ENCODE measurements at places on chromosomes 12 and 14.

GRCh38 chr14:48568688-48569087 lies 893.3 kb upstream of the MDGA2 start:
- DNase-seq: no peak

- DNase-seq: no peak
Observed at GRCh38 chr14:22202313-22202712, 386.7 kb downstream of the DAD1 start.

DNA sequence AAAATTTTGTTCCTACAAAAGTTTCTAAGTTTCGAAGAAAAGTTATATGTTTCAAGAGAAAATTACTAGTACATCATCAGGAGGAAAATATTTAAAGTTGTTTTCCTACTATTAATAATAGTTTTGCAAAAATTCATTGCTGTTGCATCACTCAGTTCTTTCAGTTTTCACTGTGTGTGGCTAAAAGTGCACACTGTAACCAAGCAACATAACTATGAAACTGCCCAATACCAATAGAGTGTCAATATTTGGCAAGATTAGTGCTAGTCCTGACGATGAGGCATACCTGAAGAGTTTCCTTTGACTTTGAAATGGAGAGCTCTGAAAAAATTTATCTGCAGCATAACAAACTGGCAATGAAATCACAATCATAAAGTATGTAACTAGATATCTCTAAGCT lies 194.3 kb downstream of the CPNE8 start:
- no peak for DNase-seq

DNA sequence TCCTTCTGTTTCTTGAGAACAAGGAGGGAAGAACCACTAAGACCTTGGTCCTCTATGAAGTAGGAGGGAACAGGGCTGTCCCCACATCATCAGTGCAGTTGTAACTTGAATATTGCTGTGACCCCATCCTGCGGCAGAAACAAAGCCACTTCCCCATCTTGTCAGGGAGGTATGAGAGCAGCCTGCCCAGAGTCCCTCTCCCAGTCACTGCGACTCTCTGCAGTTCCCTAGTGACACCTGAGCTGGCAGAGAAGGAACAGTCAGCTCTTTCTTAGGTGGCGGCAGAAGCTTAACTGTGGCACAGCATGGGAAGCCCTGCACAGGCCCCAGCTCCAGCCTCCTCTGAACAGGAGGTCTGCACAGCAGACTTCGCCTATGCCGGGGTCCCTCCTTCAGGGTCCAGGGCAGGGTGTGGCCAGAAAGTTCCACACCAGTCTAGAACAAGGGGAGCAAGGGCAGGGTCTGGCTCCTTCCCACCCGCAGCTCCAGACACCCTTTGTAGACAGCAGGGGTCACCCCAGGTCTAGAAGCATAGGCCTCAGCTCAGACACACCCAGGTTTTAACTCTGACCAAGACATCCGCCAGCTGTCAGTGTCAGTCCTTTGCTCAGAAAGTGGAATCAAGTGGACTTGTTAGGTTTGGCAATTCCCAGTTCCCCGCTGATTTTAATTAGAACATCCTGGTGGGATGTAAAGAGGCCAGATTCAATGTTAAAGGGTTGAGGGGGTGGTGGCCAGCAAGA lies 36.8 kb downstream of the DEGS2 start:
- no peak for DNase-seq

DNA sequence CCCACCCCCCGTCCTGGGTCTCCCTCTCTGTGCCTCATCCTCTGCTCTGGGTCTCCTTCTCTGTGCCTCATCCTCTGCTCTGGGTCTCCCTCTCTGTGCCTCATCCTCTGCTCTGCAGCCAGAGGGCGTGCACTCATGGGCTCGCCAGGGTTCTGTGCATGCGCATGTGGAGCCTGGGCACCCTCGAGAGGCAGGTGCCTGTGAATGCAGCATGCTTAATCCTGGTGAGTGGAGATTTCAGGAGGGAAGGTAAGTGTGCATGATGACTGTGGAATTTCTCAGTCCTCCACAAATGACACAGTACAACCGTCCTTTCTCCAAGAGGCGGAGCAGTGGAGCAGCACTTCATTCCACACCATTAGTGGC lies 65.2 kb downstream of the EP400 start:
- no peak for DNase-seq

GRCh38 chr14:77286576-77286975 lies 15.6 kb upstream of the NGB start:
- no peak for DNase-seq

DNA sequence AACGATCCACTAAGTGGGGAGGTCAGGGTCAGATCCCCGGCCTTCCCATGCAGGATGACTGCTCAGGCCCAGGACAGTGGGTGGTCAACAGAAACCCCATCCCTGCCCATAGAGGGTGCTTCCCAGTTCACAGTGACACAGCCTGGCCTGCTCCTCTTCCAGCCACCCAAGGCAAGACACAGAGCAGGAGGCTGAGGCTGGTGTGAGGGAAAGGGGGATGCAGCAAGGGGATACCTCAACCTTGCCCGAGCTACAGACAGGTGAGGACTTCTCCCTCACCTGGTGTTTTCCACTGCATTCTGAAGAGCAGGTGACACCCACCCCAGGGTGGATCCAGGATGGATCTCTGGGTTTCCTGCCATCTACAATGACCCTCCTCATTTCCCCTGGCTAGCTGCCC lies 106.7 kb downstream of the KIF26A start:
- DNase-seq: no peak

DNA sequence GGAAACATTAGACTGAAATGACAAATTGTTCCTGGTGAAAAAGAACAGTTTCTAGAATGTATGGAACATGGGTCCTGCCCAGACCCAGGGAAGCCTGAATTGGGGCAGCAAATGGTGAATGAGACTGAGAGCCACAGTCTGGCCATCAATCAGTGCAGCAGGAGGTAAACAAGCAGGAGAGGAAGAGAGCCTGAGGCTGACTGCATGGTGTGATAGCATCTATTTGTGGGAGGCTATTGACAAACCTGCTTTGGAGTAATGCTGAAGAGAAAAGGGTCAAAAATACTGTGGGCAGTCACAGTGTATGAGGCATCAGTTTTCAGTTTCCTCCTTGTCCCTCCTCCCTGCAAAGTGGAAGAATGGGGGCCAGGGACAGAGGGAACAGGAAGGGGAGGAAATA lies 136.8 kb downstream of the ANKS1B start:
- no peak for DNase-seq

- DNase-seq: no peak
Observed at GRCh38 chr12:73726881-73727280, 810.8 kb upstream of the ATXN7L3B start.

DNA sequence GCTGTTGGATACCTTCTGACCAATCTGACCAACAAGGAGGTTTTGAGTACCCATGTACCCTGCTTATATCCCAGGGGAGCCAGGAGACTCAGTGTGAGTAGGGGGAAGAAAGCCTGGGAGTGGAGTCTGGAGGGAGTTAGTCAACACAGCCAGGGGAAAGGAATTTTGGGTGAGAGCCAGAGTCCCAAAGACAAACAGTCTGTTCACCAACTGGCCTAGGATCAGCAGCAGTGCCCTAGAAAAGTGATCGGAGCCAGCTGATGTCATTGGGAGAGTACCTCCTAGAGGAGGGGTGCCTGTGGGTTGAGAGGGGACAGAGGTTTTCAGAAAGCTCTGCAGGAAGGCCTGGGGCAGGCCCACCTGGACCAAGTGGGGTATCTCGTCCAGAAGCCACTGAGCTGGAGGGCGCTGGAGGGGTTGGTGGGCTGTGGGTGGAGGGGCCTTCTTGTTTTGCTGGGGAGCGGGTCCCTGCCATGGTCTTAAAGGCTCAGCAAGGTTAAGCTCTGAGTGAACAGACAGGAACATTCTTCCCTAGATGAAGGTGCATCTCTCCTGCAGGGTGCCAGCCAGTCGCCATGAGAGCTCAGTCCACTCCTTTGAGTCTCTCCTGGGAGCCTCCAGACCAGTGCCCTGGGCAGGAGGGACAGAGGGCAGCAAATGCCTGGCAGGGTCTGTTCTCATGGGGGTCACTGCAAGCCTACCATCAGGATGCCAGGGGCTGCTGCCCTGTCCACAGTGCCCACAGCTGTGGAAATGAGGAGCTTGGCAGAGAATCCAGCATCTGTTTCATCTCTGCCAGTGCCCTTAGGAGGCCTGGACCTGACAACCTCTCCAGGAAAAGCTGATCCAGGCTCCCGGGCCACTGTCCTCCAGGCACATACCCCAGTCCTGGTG lies 63.6 kb downstream of the CHGA start:
- no peak for DNase-seq

GRCh38 chr14:87667659-87668058 lies 325.3 kb downstream of the GALC start:
- DNase-seq: no peak

- DNase-seq: no peak
Observed at GRCh38 chr12:24227551-24227950, 278.1 kb upstream of the SOX5 start.

GRCh38 chr12:101969-102878 lies 35.7 kb downstream of the IQSEC3 start:
- peak; percentile 57 for DNase-seq

DNA sequence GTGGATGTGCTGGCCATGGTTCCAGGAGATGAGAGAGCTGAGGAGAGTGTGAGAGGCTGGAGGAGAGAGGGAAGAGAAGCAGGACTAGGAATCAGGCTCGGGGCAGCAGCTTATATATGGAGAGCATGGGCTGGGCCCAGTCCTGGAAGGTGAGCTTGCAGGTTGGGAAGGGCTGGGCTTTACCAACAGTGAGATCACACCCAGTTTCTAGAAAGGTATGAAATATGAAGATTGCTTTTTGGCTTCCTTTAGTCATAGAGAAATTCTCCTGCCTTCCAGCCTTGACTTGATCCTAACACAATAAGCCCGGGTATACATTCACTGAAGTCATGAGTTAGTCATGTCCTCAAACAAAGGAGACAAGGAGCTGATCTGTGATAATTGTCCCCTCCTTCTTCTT lies at the start of gene KRT6A:
Gene KRT6A (minus strand): TSS at position 86 of the 400 bp plus-strand sequence. CDS start 69 bp downstream, at position 17.
- DNase-seq: no peak

DNA sequence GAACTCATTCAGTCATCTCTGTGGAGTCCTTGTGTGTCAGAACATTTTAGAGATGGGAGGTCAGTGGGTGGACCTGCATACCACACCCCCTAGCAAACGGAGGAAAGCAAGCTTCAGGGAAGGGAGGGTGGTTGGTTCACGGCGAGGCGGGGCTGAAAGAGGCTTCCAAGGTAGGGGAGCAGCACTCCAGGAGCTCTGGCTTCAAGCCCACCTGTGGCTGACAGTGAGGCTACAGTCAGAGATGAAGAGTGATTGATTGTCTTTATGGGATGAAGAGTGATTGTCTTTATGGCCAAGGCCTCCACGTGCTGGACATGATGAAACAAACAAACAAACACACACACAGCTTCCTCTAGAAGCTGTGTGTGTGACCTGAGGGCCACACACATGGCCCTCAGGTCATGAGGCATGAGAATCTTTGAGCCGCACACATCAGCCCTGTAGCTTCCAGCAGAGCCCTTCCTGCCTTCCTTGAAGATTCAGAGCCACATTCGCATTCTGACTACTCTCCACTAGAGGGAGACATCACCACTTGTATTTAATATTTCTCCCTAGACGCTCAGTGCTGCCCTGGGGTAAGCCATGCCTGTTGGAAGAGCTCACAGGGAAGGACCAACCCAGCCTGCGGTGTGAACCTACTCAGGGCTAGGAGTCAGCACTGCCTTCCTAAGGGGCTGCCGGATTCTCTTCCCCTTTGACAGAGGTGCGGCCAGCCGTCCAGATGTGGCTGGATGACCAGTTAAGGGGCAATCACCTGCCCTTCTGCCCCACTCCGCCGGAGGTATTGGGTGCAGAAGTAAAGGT lies 54.4 kb upstream of the KCNA1 start:
- peak; percentile 80 for DNase-seq

DNA sequence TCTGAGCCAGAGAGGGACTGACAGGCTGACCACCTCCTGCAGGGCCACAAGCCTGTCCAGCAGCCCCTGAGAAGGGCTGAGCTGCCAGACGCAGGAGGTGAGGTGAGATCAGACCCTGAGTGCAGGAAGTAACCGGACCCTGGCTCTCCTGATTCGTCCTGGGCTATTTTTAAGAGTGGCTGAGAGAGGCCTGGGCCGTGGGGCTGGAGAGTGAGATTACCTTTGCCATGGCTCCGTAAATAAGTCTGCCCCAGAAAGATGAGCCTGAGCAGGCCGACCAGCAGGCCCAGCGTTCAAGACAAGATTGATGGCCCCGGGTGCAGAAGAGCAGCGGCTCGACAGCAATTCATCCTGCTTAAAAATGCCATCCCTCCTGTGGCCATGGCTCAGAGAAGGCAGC lies 54.2 kb downstream of the SPTB start:
- DNase-seq: no peak

- DNase-seq: no peak
Observed at GRCh38 chr14:79745046-79745445, 466.3 kb downstream of the DIO2 start.

GRCh38 chr12:67590149-67590790 lies 58.3 kb upstream of the DYRK2 start:
- no peak for DNase-seq

- no peak for DNase-seq
Observed at GRCh38 chr14:61934385-61934784, 172.2 kb downstream of the SNAPC1 start.

DNA sequence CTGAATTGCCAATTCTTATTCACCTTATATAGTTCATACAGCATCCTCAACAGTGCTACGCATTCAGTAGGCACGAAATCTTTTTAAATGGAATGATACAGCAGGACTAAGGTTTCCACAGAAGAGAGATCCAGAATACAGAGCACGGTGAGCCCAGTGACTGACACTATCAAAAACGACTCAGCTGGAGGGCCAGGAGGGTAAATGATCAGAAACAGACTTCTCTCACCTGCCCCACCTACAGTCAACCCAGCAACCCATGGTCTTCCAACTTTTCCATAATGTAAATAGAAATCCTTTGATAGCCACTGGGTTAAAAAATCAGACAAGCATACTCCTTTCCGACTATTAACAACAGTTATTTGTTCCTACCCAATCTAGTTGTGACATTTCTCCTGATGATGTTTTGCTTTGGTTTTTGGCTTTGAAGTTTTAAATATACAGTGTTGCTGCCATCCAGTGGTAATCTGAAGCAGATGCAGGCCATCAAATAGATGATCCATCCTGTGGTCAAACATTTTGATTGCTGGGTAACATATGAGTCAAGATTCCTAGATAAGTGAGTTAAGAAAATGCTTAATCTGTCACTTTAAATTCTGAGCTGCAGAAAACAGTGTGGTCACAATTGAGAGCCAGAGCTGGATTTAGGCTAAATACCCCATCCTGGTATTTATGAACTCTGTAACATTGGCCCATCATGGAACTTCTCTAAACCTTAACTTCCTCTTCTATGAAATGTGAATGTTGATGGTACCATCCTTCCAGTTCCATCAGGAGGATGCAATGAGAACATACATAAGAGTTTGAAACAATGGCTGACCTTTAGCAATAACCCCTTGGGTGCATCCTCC lies 42.0 kb downstream of the GPHB5 start:
- DNase-seq: peak; percentile 68

Data from iPS-NIHi11 (cell line).